ENCODE measurements at places on chromosomes 1 and 21.

DNA sequence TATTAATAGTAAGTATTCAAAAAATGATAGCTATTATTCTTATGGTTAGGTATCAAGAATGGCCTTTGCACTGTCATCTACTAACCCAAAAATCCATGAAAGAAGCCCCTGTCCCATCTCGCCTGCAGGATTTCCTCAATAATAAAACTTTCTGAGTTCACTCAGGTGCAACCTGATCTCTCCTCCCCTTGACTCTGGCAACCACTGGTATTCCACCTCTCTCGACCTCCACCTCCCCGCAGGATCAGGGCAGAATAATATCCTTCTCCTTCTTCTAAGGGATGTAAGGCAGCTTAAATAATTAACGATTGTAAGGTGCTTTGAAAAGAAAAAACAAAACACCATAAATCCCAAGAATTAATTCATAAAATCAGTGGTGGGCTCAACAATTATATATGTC is 359.3 kb downstream of the PLPP3 start:
- no peak for DNase-seq
- no peaks in the 10 kb centered on the region for H3K27me3 ChIP-seq
- H3K27ac ChIP-seq = no peak overlapping the region
- no peaks in the 10 kb centered on the region for H3K4me1 ChIP-seq
- H3K36me3 ChIP-seq = no peaks in the 10 kb centered on the region

DNA sequence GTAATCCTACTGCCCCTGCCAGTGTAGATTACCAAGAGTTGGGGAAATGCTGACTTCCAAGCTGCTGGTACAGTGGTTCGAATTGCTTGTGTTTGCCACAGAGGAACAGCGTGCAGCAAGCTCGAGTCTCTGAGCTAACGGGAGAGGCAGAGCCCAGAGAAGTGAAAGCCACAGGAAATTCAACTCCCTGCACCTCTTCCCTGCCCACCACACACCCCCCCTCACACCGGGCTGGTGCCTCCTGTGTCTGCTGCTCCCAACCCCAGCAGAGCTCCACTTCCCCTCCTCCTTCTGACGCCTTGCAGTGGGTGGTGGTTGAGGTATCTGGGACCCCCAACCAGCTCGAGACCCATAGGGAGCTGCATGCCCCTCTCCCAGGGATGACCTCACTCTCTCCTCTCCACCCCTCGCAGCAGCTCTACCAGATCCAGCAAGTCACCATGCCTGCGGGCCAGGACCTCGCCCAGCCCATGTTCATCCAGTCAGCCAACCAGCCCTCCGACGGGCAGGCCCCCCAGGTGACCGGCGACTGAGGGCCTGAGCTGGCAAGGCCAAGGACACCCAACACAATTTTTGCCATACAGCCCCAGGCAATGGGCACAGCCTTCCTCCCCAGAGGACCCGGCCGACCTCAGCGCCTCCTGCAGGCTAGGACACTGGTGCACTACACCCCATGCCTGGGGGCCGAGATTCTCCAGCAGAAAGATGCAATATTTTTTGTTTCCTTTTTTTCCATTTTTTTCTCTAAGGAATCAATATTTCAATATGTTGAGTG is 13.1 kb upstream of the KCNQ4 start:
- peaks cover 2% of the 10 kb centered on the region for H3K4me1 ChIP-seq
- H3K4me3 ChIP-seq = no peak overlapping the region
- H3K36me3 ChIP-seq = peaks cover 13% of the 10 kb centered on the region
- H3K27ac ChIP-seq = no peak overlapping the region
- no peaks in the 10 kb centered on the region for H3K27me3 ChIP-seq
- no peak for DNase-seq

GRCh38 chr1:86000601-86001000 is 156.0 kb downstream of the COL24A1 start:
- H3K4me1 ChIP-seq = no peaks in the 10 kb centered on the region
- no peak for DNase-seq
- H3K4me3 ChIP-seq = no peak overlapping the region
- no peaks in the 10 kb centered on the region for H3K27me3 ChIP-seq

- H3K27me3 ChIP-seq = peaks cover 19% of the 10 kb centered on the region
- H3K27ac ChIP-seq = no peak overlapping the region
- no peaks in the 10 kb centered on the region for H3K4me1 ChIP-seq
- H3K4me3 ChIP-seq = no peak overlapping the region
- H3K36me3 ChIP-seq = 0 out of 2 replicates have a peak, but pooled peaks cover 8% of the 10 kb centered on the region
- no peak for DNase-seq
These were observed 2.3 kb downstream of the POFUT2 start for GRCh38 chr21:45285266-45285931.

- H3K4me1 ChIP-seq = no peaks in the 10 kb centered on the region
- H3K4me3 ChIP-seq = no peak overlapping the region
- H3K27ac ChIP-seq = no peak overlapping the region
- DNase-seq = no peak
- no peaks in the 10 kb centered on the region for H3K27me3 ChIP-seq
These were observed 11.0 kb downstream of the TNN start for GRCh38 chr1:175078629-175079028.

DNA sequence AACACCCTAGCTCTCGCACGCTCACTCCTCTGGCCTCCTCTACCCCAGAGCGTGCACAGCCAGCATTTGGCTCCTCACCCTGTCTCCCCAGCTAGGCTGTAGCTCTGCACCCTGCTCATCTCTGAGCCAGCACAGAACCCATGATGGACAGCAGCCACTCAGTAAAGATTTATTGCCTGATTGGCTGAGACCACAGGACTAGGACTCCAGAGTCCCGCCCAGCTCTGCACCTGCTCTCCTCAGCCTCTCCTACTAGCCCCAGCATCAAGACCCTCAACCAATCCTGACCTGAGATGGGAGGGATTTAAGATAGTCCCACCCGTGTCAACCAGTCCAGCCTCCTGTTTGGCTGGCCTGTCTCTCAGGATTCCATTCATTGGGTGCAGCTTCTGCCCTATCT is 9.3 kb downstream of the C1QB start:
- H3K36me3 ChIP-seq = no peaks in the 10 kb centered on the region
- no peak for DNase-seq
- H3K27me3 ChIP-seq = peaks cover 88% of the 10 kb centered on the region
- H3K4me1 ChIP-seq = no peaks in the 10 kb centered on the region

DNA sequence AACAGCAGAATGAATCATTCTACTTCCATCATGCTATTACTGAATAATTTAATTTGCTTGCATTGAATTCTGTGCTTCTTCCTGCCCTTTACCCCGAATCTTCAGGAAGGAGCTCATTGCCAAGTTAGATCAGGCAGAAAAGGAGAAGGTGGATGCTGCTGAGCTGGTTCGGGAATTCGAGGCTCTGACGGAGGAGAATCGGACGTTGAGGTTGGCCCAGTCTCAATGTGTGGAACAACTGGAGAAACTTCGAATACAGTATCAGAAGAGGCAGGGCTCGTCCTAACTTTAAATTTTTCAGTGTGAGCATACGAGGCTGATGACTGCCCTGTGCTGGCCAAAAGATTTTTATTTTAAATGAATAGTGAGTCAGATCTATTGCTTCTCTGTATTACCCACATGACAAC is 44.2 kb downstream of the MAP3K7CL start:
- H3K27me3 ChIP-seq = no peaks in the 10 kb centered on the region
- DNase-seq = no peak
- H3K36me3 ChIP-seq = no peaks in the 10 kb centered on the region
- H3K27ac ChIP-seq = no peak overlapping the region

GRCh38 chr1:35557118-35557610 is at the start of gene KIAA0319L:
KIAA0319L (minus strand) TSS chr1:35557403; CDS start chr1:35554491, 2,912 bp downstream.
- H3K4me1 ChIP-seq = peaks cover 11% of the 10 kb centered on the region
- H3K4me3 ChIP-seq = peak within 1 kb of the TSS; percentile 85
- H3K27ac ChIP-seq = peak within 1 kb of the TSS; percentile 88
- DNase-seq = peak; percentile 80
- H3K36me3 ChIP-seq = no peaks in the 10 kb centered on the region

- DNase-seq = no peak
- H3K27ac ChIP-seq = no peak overlapping the region
- H3K36me3 ChIP-seq = no peaks in the 10 kb centered on the region
- no peaks in the 10 kb centered on the region for H3K27me3 ChIP-seq
These were observed 66.0 kb downstream of the WLS start for GRCh38 chr1:68166348-68166747.

GRCh38 chr1:50252196-50252595 is 143.5 kb downstream of the ELAVL4 start:
- H3K36me3 ChIP-seq = no peaks in the 10 kb centered on the region
- H3K4me1 ChIP-seq = no peaks in the 10 kb centered on the region
- no peak for DNase-seq
- no peak overlapping the region for H3K4me3 ChIP-seq
- H3K27me3 ChIP-seq = no peaks in the 10 kb centered on the region

- DNase-seq = no peak
- H3K4me3 ChIP-seq = no peak overlapping the region
- H3K4me1 ChIP-seq = no peaks in the 10 kb centered on the region
These were observed 123.3 kb downstream of the HMCN1 start for GRCh38 chr1:185857442-185857841.

- H3K4me1 ChIP-seq = no peaks in the 10 kb centered on the region
- no peak overlapping the region for H3K4me3 ChIP-seq
- no peak overlapping the region for H3K27ac ChIP-seq
- no peaks in the 10 kb centered on the region for H3K27me3 ChIP-seq
- H3K36me3 ChIP-seq = no peaks in the 10 kb centered on the region
These were observed 216.1 kb downstream of the NUF2 start for GRCh38 chr1:163537809-163538208.

DNA sequence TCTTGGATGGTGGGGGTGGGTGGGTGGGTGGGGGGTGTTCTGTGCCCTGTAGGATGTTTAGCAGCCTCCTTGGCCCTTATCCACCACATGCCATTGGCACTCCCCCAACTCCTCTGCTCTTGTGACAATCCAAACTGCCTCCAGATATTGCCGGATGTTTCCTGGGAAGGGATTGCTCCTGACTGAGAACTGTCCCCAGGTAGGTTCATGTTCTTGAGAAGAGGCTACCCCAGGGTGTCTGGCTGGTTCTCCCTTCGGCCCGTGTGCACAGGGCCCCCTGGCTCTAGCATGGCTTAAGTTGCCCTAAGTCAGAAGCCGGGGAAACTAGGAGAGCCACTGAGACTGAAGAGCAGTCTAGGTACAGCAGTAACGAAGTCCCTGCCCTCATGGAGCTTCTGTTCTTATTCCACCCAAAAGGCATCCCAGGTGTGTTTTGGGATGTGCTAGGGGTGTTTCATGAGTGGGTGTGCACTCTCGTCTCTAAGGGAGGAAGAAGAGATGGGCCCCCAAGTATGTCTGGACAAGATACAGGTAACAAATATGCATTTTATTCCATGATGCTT is 19.8 kb upstream of the THRAP3 start:
- DNase-seq = no peak
- H3K4me3 ChIP-seq = no peak overlapping the region
- H3K27me3 ChIP-seq = no peaks in the 10 kb centered on the region
- no peaks in the 10 kb centered on the region for H3K36me3 ChIP-seq
- no peak overlapping the region for H3K27ac ChIP-seq
- no peaks in the 10 kb centered on the region for H3K4me1 ChIP-seq

GRCh38 chr1:205769641-205770365 is 5.5 kb downstream of the RAB29 start:
- DNase-seq = no peak
- peaks cover 6% of the 10 kb centered on the region for H3K4me1 ChIP-seq
- H3K27ac ChIP-seq = no peak overlapping the region
- H3K27me3 ChIP-seq = peaks cover 6% of the 10 kb centered on the region
- H3K4me3 ChIP-seq = no peak overlapping the region
- H3K36me3 ChIP-seq = no peaks in the 10 kb centered on the region

- DNase-seq = peak; percentile 41
- H3K4me1 ChIP-seq = peaks cover 10% of the 10 kb centered on the region
- peak within 1 kb of the TSS; percentile 74 for H3K4me3 ChIP-seq
- H3K36me3 ChIP-seq = no peaks in the 10 kb centered on the region
- no peaks in the 10 kb centered on the region for H3K27me3 ChIP-seq
These were observed at the start of gene DENND2C for GRCh38 chr1:114669562-114670082. DENND2C (minus strand) TSS chr1:114670049; CDS start chr1:114625984, 44,065 bp downstream.

- peaks cover 36% of the 10 kb centered on the region for H3K27me3 ChIP-seq
- H3K4me1 ChIP-seq = peaks cover 17% of the 10 kb centered on the region
- no peak overlapping the region for H3K4me3 ChIP-seq
- DNase-seq = no peak
- H3K36me3 ChIP-seq = no peaks in the 10 kb centered on the region
- H3K27ac ChIP-seq = no peak overlapping the region
These were observed 9.8 kb downstream of the RGS8 start for GRCh38 chr1:182674346-182675246.

DNA sequence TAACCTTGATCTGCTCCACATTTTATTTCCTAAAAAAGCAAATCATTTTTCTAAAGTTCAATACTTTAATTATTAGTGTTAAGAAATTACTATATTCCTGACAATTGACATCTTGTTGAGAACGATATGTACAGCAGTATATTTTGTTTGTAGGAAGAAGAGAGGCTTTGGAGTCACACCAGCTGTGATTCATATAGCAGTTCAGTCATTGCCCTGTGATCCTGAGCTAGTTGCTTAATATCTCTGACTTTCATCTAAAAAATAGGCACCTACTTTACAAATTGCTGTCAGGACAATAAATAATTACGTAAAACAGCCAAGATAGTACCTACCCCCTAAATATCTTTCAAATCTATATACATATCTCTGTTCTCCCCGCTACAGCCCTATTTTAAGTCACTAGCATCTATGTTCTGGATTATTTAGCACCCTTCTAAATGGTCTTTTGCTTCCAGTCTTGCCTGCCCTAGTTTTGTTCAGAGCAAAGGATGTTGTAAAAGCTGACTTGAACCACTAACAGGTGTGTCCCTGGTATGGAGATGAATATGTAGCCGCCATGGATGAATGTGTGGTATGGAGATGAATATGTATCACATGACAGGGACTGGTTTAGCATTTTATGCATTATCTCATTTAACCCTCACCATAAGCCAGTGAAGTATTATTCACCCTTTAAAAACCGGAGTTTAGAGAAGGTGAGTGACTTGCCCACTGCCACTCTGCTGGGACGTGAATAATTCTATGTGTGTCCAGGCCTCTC is 42.2 kb downstream of the RNF220 start:
- H3K4me3 ChIP-seq = no peak overlapping the region
- H3K27ac ChIP-seq = no peak overlapping the region
- no peaks in the 10 kb centered on the region for H3K4me1 ChIP-seq
- no peaks in the 10 kb centered on the region for H3K27me3 ChIP-seq
- no peak for DNase-seq
- no peaks in the 10 kb centered on the region for H3K36me3 ChIP-seq

DNA sequence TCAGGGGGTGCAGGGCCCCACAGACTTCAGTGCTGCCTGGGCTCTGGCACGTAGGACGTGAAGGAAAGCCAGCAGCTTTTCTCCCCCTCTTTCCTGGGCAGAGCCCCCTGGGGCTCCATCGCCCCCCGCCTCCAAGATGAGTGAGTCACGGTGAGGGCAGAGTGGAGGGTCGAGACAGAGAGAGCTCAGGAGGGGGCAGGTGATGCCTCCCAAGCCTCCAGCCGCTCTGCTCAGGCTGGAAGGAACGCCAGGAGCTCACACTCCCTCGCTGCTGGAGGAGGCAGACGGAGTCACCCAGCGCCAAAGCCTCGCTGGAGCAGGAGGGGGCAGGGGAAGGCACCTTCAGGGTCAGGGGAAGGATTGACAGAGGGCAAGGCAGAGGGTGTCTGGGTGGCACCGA is 119.5 kb downstream of the CASZ1 start:
- no peak overlapping the region for H3K4me3 ChIP-seq
- no peak overlapping the region for H3K27ac ChIP-seq
- H3K4me1 ChIP-seq = no peaks in the 10 kb centered on the region
- no peaks in the 10 kb centered on the region for H3K36me3 ChIP-seq
- DNase-seq = no peak
- peaks cover 95% of the 10 kb centered on the region for H3K27me3 ChIP-seq

- no peak overlapping the region for H3K4me3 ChIP-seq
- no peak overlapping the region for H3K27ac ChIP-seq
- no peaks in the 10 kb centered on the region for H3K4me1 ChIP-seq
- no peak for DNase-seq
- H3K27me3 ChIP-seq = no peaks in the 10 kb centered on the region
These were observed 49.4 kb downstream of the HSD3B1 start for GRCh38 chr1:119556423-119556822.
